ENCODE measurements at places on chromosomes 2 and 18.

DNA sequence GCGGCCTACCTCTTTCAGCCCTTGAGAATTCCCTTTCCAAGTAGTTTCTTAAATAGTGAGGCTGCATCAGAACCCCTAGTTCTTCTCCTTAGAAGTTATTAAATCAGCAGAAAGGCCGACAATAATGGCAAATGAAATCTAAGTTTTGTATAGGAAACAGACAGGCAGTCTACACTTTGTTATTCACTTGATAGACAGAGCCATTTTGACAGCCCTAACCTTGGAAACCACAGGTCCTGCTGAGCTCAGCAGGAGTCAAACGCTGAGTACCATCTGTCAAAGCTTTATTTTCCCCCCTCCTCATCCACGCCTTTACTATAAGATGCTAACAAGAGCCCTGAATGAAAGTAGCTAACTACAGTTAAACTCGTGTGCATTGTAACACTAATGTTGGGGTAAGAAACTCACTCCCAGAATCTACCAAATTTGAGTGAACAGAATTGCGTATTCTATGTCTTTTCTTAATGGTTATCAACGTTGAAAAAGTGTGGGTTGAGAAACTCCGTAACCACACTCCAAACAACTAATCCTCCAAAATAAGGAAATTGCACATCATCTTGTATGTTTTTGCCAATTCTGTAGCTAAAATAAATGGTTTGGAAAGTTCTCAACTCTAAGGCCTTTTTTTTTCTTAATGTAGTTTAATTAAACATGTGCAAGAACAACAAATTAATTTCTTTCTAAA is 90.6 kb upstream of the EFEMP1 start:
- DNase-seq = no peak

GRCh38 chr18:2381539-2381938 is 189.8 kb downstream of the METTL4 start:
- no peak for DNase-seq

- no peak for DNase-seq
Measured at GRCh38 chr18:36757081-36757480, 71.7 kb downstream of the TPGS2 start.

DNA sequence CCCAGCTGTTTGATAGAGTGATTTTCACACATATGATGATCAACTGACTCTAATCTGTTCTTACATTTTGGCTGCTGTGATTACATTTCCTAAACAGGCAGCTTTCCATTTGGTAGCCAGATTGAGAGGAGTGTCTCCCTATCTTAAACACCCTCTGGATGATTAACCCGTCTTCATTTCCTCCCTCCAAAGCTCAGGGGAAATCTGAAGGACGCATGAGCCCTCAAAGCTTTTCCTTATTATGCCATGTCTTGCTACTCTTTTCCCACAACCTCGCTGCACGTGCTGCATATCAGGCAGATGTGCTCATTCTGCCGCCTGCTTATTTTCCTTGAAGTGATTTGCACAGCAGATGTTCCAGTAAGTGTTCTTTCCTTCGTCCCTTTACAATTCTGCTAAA is 837.4 kb downstream of the LRRTM4 start:
- DNase-seq = no peak

GRCh38 chr2:222688917-222689316 is 17.5 kb downstream of the MOGAT1 start:
- DNase-seq = no peak

DNA sequence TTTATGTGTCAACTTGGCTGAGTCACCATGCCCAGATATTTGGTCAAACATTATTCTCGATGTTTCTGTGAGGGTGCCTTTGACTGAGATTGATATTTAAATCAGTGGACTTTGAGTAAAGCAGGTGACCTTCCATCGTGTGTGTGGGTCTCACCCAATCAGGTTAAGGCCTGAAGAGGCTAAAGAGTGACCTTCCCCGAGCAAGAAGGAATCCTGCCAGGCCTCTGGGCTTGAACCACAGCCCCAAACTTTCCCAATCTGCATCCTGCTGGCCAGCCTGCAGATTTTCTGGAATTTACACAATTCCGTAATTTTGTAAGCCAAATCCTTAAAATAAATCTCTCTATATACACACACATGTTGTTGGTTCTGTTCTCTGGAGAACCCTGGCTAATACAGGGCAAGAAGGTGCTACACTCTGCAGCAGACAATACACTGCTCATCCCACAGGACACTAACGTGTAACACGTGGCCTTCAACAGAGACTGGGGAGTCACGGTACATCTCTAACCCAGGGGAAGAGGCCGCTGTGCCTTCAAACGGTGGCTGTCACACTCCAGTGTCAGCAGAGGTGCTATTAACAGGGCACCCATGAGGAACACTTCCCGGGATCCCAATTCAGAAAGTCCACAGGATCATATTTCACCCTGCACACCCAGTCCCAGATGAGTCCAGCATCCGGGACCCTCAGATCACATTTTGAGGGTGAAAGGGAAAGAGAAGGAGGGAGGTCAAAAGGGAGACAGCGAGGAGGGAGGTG is 113.1 kb upstream of the ID2 start:
- DNase-seq = no peak

- no peak for DNase-seq
Measured at GRCh38 chr2:32711219-32711618, 83.4 kb downstream of the TTC27 start.

GRCh38 chr2:67725731-67726130 is 328.6 kb downstream of the ETAA1 start:
- DNase-seq = no peak

DNA sequence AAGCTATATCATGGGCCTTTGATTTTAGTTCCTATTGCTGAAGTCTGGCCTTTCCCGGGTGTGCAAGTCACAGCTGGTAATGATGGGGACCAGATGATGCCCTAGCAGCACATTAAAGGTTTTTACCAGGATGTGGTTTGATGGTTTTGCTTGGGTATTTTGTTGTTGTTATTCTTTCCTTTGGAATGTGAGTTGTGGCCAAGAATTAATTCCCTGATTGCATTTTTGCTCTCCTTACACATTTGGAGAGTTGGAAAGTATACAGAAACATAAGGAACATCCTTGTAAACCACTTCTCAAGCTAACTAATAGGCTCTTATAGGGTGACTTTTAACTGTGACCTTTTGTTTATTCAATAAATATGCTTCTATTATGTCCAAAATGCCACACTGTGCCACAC is 154.1 kb upstream of the MMADHC start:
- no peak for DNase-seq

GRCh38 chr2:84301717-84302116 is 157.4 kb downstream of the SUCLG1 start:
- DNase-seq = no peak

DNA sequence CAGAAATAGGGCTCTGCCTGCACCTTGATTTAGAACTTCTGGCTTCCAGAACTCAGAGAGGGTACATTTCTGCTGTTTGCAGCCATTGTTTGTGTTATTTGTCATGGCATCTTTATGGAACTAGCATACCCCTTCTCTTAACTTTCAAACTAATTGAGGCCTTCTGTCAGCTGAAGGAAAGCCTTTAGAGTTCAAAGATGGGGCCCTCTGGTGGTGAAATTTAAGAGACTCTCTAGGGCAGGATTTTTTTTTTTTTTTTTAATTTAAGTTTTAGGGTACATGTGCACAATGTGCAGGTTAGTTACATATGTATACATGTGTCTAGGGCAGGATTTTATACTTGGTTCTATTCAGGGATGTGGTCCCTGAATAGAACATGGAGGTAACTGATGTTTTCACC is 260.6 kb upstream of the LINC00305 start:
- no peak for DNase-seq

DNA sequence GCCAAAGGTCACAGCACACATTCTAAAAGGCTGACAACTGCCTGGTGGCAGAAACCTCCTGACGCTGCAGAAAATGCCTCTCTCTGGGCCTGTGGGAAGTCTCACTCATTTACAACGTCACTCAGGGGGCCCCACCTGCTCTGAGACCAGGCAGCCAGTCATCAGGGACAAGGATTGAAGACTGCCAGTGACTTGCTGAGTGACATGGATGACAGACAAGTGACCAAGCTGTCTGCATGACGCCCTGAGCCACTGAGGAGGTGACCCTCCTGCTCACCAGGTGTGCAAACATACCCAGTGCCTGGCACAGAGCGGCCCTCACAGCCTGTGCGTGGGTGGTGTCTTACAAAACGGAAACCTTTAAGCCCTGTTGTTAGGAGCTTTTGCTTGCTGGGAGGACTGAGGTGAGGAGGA is 392.4 kb downstream of the TNS1 start:
- DNase-seq = peak; percentile 77

DNA sequence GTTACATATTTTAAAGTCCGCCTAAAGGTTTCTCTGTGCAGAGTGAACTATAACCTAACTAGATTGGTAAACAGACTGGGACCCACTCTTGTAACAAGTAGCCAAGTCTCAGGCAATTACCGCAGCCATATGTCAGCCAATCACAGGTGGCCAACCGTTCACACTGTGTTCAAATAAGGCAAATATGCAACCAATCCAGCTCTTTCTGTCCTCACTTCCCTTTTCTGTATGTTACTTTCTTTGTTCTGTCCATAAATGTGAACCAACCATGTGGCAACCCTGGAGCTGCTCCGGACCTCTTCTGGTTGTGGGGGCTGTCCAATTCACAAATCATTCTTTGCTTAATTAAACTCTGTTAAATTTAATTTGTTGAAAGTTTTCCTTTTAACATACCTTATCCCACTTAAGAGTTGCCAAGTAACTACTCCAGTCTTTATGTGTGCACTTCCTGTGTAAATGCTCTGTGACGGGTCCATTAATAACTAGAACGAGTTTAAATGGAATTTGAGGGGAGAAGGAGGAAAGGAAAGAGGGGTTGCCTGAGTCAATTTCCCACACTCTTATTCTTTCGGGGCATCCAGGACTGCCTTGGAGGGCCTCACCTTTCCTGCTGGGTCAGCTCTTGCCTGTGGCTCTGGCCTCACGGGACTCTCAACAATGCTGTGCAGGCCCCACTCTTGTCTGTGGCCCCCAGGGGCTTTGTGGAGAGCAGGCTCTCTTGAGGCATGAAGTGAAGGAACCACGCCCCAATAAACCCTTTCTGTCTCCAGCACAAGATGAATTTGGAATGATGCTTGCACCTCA is 6.6 kb upstream of the RPL37A start:
- DNase-seq = no peak

- DNase-seq = no peak
Measured at GRCh38 chr2:160269365-160269764, 69.3 kb upstream of the ITGB6 start.

DNA sequence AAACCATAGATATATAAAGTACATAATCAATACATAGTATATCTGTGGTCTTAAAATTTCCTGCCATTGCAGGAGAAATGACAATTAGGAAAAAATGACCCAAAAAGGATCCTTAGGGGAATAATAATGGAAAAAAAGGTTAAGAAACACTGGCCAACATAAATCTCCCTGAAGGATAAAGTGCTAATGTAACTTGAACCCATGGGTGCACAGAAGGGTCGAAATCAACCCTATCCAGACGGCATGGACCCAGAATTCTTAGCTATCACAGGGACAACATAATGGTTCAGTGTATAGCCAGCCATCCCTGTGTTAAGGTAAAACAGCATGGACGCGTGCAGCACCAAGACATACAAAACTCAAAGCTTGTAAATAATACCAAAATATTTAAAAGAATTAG is 150.8 kb downstream of the DYM start:
- DNase-seq = no peak

- DNase-seq = no peak
Measured at GRCh38 chr2:214341646-214342045, 69.2 kb upstream of the VWC2L start.

DNA sequence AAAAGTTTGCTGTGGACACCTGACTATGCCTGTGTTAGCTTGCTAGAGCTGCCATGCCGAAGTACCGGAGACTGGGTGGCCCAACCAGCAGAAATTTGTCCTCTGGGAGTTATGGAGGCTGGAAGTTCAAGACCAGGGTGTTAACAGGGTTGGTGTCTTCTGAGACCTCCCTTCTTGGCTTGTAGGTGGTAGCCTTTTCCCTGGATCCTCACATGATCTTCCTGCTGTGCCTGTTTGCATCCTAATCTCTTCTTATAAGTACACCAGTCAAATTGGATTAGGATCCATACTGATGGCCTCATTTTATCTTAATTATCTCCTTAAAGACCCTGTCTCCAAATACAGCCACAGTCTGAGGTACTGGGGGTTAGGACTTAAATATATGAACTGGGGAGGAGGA is 845 bp downstream of the TMEM177 start:
- DNase-seq = no peak

DNA sequence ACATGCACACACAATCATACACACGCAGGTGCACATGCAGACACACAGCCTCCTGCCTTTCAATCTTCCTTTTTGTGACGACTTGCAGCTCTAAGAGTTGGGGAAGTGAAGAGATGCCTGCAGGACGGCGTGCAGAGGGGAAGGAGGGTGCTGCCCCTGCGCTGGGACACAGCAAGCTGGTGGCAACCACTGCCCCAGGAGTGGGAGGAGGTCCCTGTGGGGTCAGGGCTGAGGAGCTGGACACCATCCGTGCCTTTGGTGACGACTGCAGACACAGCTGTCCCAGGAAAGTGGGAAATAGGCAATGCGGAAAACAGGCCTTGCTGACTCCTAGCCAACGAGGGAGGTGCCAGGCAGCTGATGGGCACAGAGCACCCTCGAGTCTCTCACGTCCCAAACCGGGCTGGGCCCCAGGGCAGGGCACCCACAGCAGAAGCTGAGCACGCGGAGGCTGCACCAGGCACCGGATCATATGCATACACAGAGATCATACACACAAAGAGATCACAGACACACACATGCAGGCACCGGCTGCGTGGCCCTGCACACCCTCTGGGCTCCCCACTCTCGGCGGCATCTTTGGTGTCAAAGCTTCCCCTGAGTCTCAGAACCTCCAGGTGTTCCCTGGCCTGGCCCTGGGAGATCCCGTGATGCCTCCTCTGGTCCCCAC is 146.1 kb downstream of the PXDN start:
- no peak for DNase-seq

DNA sequence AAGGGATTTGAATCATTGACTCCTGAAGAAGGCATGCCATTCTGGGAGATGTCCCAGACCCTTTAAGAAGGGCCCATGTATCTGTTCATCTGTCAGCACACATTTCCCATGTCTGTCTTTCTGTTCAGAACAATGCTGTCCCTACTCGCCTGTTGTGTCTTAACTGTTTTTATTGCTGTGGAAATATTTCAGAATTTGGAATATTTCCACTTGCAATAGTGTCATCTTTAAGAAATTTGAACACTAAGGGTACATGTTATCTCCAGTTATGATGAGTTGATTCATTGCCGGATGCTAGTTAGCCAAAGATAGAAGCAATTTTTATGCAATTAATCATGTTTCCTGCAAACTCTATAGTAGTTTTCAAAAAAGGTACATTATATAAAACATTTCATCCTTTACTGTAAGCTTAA is 36.9 kb upstream of the NT5C1B start:
- DNase-seq = no peak

All from stimulated activated CD4-positive, alpha-beta T cell treated with anti-CD3 and anti-CD28 coated beads, Interleukin-1b, Interleukin-23, amount 100 ng/mL, for 48 hours (primary cell).